Activated T-helper 1 cell treated with anti-CD3 and anti-CD28 coated beads, Interleukin-12 subunit alpha, Interleukin-12 subunit beta, Interleukin-2, Interleukin-4 antibody, amounts not matched to agents 30 ng/mL and 10 ng/mL and 1 ng/mL, durations not matched to agents 14 hours and 24 hours and 36 hours (primary cell): ENCODE measurements at places on chromosomes 2 and 18. TPM values are rescaled to one million over a fixed set of nuclear protein-coding genes. Genes with fewer than 3 reads are reported as not detected.

SP140 gene
- total RNA-seq = 235 and 243 TPM in 2 replicates

CFAP53 gene
- 0.31 and 0.34 TPM in 2 replicates for total RNA-seq

CRYGD gene
- not detected in 2 replicates for total RNA-seq

TUBA3E gene
- not detected in 2 replicates for total RNA-seq

DNA sequence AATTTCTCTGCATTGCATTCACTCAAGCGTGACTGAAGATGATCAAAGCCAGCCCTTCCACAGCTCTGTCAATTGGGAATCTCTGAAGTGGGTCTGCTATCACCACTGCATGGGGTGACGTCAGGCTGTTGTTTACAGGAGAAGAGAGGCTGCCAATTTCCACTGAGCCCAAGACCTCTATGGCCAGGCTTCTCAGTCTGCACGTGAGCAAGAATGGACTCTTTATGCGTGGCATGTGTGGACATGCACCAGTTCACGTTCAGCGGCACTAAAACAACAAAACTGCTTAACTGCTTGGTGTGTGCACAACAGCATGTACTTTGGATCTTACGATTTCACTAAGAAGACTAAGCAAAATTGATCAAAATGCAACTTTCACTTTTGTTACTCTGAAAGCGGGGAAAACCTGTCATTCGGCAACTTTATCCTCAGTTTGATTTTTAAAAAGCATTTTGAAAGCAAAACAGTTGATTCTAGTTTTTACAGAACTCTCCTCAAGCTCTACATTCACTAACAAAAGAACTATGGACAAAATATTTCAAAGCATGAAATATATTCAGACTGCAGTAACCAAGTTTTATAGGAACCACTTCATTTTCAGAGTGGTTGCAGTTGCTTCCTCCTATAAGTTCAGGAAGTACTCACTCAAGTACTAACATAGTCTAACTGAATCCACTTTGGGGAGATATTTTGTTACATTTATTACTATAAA, 77.0 kb upstream of the SERTAD2 start:
- peak overlapping the region; percentile 89 for H3K27ac ChIP-seq
- no peaks in the 10 kb centered on the region for H3K27me3 ChIP-seq
- H3K4me1 ChIP-seq = peaks cover 77% of the 10 kb centered on the region

DNA sequence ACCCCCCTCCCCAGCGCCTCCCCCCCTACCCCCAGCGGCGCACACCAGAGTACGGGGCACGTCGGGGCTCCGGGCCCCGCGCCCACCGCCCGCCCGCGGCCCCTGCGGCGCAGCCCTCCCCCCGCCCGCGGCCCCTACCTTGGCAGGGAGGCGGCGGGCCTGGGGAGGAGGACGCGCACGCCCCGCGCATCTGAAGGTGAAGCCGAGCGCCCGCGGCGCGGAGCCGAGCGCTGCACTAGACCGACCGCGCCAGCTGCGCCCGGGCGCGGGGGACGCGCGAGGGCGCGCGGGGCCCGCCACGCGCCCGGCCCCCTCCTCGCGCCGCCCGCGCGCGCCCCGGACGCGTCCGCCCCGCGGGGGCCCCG, at the start of gene ZNF516:
Gene ZNF516 (minus strand): TSS at position 237 of the 365 bp plus-strand sequence. CDS start 52,188 bp downstream, outside the sequence.
- peaks cover 75% of the 10 kb centered on the region for H3K27me3 ChIP-seq
- H3K27ac ChIP-seq = peak within 1 kb of the TSS; percentile 65
- peaks cover 2% of the 10 kb centered on the region for H3K36me3 ChIP-seq
- H3K4me3 ChIP-seq = peak within 1 kb of the TSS; percentile 96
- H3K4me1 ChIP-seq = peaks cover 37% of the 10 kb centered on the region

DNA sequence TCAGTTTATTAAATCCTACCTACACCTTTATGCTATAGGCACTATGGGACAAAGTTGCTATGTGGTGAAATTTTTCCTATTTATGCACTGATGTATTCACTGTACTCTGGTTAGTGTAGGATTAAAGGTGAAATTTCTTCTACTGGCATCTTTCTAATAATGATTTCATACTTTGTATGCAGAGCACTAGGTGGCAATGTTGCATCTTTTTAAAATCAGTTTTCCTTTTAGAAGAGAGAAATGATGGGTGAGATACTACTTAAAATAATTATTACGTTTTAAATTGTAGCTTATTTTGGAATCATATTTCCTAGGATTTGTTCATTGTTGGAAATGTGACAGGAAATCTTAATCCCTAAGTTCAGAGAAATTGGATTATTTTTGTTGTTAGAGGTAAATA, 150.9 kb downstream of the CD8B2 start:
- H3K27ac ChIP-seq = no peak overlapping the region
- DNase-seq = no peak
- H3K27me3 ChIP-seq = no peaks in the 10 kb centered on the region
- no peaks in the 10 kb centered on the region for H3K4me1 ChIP-seq
- H3K36me3 ChIP-seq = no peaks in the 10 kb centered on the region
- no peak overlapping the region for H3K4me3 ChIP-seq

DNA sequence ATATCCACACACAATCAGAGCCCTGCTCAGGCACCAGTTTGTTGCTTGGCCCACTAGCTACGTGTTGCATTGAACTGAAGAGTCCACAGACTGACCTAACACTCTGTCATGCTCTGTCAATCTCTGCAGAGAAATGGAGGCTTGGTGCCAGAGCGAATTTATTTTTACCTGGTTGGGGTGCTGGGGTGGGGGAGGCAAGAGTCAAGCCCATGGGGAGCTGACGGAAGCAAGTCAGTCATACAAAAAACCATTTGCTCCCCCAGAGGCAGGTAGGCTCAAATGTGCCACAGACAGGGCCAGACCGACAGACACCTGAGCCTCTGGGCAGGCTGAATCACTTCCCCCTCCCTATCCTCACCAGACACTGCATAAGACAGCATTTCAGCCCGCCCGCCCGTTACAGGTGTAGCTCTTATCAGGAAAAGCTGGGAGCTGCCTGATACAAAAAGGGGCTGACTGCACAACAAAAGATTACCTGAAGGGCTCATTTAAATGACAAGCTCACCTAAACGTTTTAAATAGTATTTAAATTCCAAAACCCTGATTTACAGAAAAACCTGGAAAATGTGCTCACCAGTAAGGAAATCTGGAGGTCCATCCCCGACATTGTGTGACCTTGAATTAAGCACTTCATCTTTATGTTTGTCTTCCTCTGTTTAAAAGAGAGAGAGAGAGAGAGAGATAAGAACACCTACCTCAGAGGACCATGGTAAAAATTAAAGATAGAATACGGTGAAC, 2.1 kb upstream of the PCBP1 start:
- H3K27ac ChIP-seq = peak overlapping the region; percentile 99
- H3K36me3 ChIP-seq = peaks cover 52% of the 10 kb centered on the region
- peak overlapping the region; percentile 92 for H3K4me3 ChIP-seq
- no peaks in the 10 kb centered on the region for H3K27me3 ChIP-seq
- DNase-seq = peak; percentile 44

- H3K27ac ChIP-seq = no peak overlapping the region
- peaks cover 14% of the 10 kb centered on the region for H3K4me1 ChIP-seq
- no peaks in the 10 kb centered on the region for H3K36me3 ChIP-seq
These were observed 6.8 kb upstream of the SNTG2 start for GRCh38 chr2:943821-944220.

DNA sequence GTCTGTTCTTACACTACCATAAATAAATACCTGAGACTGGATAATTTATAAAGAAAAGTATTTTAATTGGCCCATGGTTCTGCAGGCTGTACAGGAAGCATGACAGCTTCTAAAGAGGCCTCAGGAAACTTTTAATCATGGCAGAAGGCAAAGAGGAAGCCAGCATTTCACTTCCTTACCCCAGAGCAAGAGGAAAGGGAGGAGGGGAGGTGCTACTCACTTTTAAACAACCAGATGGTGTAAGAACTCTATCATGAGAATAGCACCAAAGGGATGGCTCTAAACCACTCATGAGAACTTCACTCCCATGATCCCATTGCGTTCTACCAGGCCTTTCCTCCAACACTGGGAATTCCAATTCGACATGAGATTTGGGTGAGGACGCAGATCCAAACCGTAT, 344.4 kb upstream of the SLC39A10 start:
- no peak overlapping the region for H3K27ac ChIP-seq
- H3K27me3 ChIP-seq = peaks cover 2% of the 10 kb centered on the region
- H3K36me3 ChIP-seq = peaks cover 2% of the 10 kb centered on the region
- no peak for DNase-seq
- no peak overlapping the region for H3K4me3 ChIP-seq

GRCh38 chr2:182667315-182667695, 48.8 kb upstream of the DNAJC10 start:
- no peak overlapping the region for H3K4me3 ChIP-seq
- H3K27ac ChIP-seq = no peak overlapping the region
- H3K27me3 ChIP-seq = peaks cover 5% of the 10 kb centered on the region
- peaks cover 5% of the 10 kb centered on the region for H3K4me1 ChIP-seq

DNA sequence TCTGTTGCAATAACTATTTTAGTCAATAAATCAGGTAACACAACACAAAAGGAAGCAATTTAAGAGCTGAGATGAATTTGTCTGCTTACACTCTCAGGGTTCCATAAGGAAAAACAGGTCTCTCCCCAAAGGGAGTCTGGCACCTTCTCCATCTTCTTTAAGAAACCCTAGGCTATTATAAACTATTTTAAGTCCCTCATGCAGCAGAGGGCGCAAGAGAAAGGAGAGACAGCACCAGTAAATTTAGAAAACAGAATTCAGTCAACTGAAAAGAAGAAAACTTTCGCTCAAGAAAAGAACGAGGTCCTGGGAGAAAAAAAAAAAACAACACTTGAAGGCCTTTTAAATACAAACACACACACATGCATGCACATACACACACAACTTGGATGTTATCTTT, 19.1 kb downstream of the SULT1C4 start:
- H3K27ac ChIP-seq = no peak overlapping the region
- H3K27me3 ChIP-seq = peaks cover 2% of the 10 kb centered on the region
- no peak overlapping the region for H3K4me3 ChIP-seq
- H3K36me3 ChIP-seq = no peaks in the 10 kb centered on the region

- H3K4me3 ChIP-seq = no peak overlapping the region
- H3K27ac ChIP-seq = no peak overlapping the region
- no peaks in the 10 kb centered on the region for H3K36me3 ChIP-seq
- no peaks in the 10 kb centered on the region for H3K4me1 ChIP-seq
- DNase-seq = no peak
These were observed 418.8 kb upstream of the SPHKAP start for GRCh38 chr2:228600265-228600664.

- H3K27me3 ChIP-seq = peaks cover 35% of the 10 kb centered on the region
- H3K36me3 ChIP-seq = no peaks in the 10 kb centered on the region
- peaks cover 7% of the 10 kb centered on the region for H3K4me1 ChIP-seq
- H3K4me3 ChIP-seq = no peak overlapping the region
- H3K27ac ChIP-seq = no peak overlapping the region
- no peak for DNase-seq
These were observed 25.9 kb downstream of the IL37 start for GRCh38 chr2:112936927-112937232.

DNA sequence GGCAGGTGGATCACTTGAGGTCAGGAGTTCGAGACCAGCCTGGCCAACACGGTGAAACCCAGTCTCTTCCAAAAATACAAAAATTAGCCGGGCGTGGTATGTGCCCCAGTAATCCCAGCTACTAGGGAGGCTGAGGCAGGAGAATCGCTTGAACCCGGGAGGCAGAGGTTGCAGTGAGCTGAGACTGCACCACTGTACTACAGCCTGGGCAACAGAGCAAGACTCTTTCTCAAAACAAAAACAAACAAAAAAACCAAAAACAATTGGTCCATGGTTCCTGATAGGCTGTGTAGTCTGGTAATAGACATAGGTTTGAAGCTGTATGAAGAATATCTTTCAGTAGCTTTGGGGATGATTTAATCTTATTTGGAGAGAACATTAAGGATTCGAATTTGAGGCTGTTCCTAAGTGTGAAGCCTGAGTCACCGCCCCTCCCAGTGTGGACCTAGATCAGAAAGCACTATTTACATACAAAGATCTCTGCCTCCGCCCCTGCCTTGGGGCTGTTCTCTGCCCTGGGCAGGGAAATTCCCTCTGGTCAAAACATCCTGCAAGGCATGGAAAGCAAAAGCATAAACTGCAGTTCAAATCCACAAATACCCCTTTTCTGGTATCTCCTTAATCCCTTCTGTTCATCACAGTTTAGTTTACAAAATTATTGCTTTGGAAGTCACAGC, 52.8 kb upstream of the PMAIP1 start:
- H3K36me3 ChIP-seq = no peaks in the 10 kb centered on the region
- no peak overlapping the region for H3K4me3 ChIP-seq
